ENCODE measurements at places on chromosomes 4 and X.

GRCh38 chr4:180538384-180539057 is 1704.7 kb upstream of the TENM3 start:
- no peak for DNase-seq

GRCh38 chr4:27702730-27703431 is 842.2 kb downstream of the STIM2 start:
- DNase-seq: no peak

DNA sequence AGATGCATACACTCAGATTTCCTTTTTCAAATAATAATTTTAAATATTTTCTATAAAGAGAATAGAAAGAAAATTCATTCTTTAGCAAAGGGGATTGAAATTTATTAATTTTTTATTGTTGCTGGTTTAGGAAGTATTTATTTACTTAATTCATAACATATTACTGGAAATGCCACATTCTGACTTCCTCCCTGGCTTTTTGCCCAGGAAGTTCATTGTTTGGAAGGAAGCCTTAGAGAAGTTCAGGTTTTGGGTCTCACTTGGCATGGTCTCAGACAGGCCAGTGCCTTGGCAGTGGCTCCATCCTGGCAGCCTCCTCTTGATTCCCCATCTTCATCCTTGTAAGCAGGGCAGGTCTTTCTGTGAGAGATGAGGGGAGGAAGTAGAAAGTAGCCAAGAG is 50.5 kb downstream of the IL15 start:
- no peak for DNase-seq

DNA sequence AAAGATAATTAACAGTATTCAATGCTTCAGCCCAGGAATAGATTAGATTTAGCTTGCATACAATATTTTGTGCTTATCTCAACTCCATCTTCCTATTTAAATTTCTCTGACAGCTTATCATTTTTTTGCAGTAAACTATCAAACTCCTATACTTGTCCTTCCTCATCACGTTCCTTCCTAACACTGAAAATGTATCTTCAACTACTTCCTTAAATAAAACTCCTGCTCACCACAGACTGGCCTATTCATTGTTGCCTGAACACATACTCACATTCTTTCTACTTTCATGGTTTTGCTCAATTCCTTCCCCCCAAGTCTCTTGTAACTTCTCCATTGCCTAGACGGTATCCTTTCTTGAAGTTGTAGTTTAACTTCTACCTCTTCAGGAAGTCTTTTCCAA is 28.5 kb upstream of the PTPN13 start:
- no peak for DNase-seq

- DNase-seq: no peak
Observed at GRCh38 chr4:11119474-11119873, 309.2 kb downstream of the HS3ST1 start.
